NCI-H774 (cell line): ENCODE measurements at places on chromosomes 1 and 21.

- no peak for DNase-seq
These were observed 787 bp upstream of the GIPC2 start for GRCh38 chr1:78044796-78045562.

- no peak for DNase-seq
These were observed 148.4 kb downstream of the TLR5 start for GRCh38 chr1:222994511-222995235.

DNA sequence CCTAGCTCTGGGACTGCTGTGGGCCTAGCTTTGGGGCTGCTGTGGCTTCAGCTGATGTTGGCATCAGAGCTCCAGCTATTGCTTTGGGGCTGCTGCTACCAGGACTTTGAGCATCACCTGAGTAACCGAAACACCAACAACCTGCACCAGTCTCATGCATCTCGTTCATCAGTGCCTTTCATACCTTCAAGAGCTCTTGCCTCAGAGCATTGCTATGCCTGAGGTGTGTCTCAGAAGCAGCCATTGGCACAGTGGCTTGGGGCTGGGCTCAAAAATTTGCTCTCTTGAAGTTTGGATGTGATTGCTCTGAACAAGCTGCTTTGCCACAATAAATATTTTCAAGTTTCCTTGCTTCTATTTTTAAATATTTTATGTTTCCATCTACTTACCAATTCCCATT, 6.7 kb upstream of the LCE2D start:
- DNase-seq, result no peak

DNA sequence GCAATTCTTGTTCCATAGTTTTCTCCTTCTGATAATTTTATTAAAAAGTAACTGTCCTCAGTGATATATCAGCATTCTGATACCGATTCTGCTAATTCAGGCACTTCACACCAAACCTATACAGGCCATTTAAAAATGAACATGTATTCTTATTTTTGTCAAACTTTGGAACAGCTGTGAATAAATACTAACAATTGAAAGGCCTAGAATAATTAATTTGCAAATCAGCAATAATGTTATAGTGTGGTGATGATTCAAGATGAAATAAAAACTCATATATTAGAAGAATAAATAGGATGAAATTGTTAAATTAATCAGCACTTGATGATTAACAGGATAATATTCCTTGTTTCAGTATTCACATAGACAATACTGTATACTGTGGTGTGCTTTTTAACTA, 9.9 kb downstream of the CDKN2C start:
- DNase-seq, result no peak

DNA sequence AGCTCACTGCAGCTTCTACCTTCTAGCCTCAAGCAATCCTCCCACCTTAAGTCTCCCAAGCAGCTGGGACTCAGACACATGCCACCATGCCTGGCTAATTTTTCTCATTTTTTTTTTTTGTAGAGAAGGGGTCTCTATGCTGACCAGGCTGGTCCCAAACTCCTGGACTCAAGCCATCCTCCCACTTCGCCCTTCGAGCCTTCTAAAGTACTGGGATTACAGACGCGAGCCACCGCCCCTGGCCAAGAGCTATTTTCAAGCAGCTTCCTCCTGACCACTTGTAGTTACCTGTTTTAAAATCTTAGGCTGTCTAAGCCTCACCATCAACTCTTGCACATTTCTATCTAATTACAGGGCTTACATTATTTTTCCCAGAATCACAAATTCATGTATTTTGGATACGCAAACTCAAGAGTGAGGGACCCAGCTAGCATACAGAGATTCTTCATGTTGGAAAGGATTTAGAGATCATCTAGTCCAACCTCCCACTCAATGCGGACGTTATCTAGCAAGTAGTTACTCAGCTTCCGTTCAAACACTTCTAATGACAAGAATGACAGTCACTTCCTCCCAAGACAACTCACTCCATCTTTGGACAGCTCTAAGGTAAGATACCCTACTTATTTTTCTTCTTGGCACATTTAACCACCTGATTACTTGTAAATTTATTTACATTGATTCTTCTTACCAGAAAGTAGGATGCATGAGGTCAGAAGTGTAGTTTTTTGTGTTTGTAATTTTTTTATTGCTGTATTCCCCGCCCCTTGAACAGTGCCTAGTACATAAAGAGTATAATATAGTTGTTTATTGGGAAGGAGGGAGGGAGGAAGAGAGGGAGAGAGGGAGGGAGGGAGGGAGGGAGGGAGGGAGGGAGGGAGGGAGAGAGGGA, 65.4 kb downstream of the LUZP1 start:
- no peak for DNase-seq

- DNase-seq, result no peak
These were observed 16.6 kb downstream of the C21orf91 start for GRCh38 chr21:17802572-17802971.

GRCh38 chr21:24205319-24205718, 1402.0 kb downstream of the MRPL39 start:
- no peak for DNase-seq

DNA sequence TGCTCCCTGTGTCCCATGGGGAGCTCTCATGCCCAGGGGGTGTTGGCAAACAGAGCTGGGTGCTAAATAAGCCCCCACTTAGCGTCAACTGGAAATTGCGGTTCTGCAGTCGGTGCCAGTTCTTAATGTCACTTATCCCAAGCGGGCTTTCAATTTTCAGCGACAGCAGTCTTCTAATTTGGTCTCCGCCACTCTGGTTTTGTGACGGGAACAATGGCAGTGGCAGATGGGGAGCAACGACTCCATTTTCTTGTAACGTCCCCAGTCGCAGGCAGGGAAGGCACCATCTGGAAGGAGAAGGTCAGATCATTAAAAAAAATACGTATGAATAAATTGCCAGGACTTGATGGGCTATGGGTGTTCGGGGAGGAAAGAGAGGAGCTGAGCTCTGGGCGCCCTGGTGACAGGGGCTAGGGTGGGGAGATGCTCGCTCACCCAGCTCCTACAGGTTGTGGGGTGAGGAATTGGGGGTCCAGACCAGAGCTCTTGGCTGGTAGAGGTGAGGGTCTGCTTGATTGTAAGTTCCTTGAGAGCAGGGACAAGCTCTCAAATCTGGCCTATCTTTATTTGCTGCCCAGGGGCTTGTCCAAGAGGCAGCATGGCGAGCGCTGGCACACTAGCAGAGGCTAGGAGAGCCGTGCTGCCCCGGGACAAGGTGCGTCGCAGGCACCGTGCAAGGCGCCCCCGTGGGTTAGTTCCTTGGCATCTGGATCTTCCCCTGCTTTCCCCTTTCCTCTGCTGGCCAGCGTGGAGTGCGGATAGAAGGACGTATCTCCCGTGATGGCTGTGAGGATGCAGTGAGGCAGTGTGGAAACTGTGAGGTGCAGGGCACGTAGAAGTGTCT, 105.8 kb downstream of the ARHGEF10L start:
- no peak for DNase-seq

DNA sequence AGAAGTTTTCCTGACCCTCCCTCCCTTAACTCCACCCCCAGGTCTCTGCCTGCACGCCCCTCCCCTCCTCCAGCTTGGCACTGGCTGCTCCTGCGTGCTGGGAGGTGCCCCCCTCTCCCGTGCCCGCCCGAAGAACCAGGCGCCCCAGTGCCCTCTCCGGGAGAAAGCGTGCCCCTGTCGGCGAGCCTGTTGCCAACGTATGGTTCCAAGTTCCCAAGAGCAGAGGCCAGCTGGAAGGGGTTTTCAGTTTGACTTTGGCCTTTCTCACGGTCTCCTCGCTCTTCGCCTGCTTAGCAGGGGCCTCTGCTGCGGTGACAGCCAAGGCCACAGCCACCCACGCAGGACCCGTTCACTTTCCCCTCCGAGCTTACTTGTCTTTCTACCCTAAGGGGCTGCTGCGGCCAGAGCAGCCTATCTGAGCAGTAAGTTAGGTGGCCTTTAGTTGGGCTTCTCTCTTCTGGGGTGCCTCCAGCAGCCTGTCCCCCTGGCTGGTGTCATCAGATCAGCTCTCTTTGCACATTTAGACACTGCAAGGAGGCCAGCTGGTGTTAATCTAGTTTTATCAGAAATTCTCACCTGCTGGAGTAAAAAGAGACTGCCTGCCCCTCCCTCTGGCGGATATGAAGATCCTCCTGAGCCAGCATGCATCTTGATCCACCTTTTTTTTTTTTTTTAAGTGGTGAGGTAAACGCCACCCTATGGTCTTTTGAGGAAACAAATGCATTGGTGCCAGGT, 1.5 kb downstream of the STUM start:
- peak; percentile 42 for DNase-seq
